ENCODE measurements at places on chromosomes 16 and 17. TPM values are rescaled to one million over a fixed set of nuclear protein-coding genes. Genes with fewer than 3 reads are reported as not detected.

ABCC3 gene
- 46.4 TPM for total RNA-seq

PDILT gene
- not detected for total RNA-seq

RNF135 gene
- 11.1 TPM for total RNA-seq

MYLK3 gene
- 4.6 TPM for total RNA-seq

SERPINF2 gene
- 41.1 TPM for total RNA-seq

KRT33A gene
- total RNA-seq, result not detected

PRSS53 gene
- total RNA-seq, result 2.2 TPM

PLEKHG4 gene
- total RNA-seq, result 26.9 TPM

FTSJ3 gene
- 29.2 TPM for total RNA-seq

RAB26 gene
- total RNA-seq, result 0.48 TPM

ODAD4 gene
- 16.7 TPM for total RNA-seq

KRT15 gene
- 51.7 TPM for total RNA-seq

TPSB2 gene
- total RNA-seq, result 0.46 TPM

- H3K36me3 ChIP-seq, result no peaks in the 10 kb centered on the region
- H3K4me1 ChIP-seq, result no peaks in the 10 kb centered on the region
- no peak for DNase-seq
- peak overlapping the region; percentile 83 for H3K27ac ChIP-seq
- no peaks in the 10 kb centered on the region for H3K27me3 ChIP-seq
- no peak overlapping the region for H3K4me3 ChIP-seq
Measured at GRCh38 chr16:11596572-11597226, 10.0 kb upstream of the LITAF start.

- DNase-seq, result no peak
- no peaks in the 10 kb centered on the region for H3K27me3 ChIP-seq
- H3K36me3 ChIP-seq, result peaks cover 3% of the 10 kb centered on the region
- H3K4me3 ChIP-seq, result no peak overlapping the region
- H3K27ac ChIP-seq, result no peak overlapping the region
- no peaks in the 10 kb centered on the region for H3K4me1 ChIP-seq
Measured at GRCh38 chr16:66116163-66117002, 250.1 kb upstream of the CDH5 start.

GRCh38 chr17:381941-382643 is 29.5 kb upstream of the RPH3AL start:
- no peak for DNase-seq
- H3K4me3 ChIP-seq, result no peak overlapping the region

DNA sequence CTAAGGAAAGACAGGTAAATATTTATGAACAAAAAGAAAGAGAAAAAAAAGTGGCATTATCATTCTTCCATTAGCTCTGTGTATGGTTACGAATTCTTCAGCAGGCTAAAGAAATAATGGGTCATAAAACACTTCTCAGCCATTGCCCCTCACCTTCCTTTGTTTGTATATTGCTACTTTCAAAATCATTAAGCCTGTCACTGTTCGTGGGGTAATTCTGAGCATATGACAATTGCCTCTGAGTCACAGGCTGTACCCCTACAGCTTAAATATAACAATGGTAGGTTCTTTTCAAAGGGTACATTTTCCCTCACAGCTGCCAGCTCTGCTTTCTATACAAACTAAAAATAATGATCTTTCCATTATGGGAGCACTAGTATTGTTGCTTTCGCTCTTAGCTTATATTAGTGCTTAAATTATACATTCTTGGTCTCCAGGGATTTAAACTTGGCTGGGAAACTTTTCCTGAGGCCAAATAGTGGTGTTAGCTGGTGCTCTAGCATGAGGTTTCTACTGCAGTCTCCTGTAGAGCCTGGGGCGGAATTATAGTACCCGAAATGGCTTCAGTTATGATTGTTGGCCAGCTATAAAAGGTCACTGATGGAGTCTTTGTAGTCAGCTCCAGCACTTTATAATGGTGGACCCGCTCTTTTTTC is 74.7 kb upstream of the CDH11 start:
- no peak overlapping the region for H3K4me3 ChIP-seq
- DNase-seq, result peak; percentile 26
- no peaks in the 10 kb centered on the region for H3K4me1 ChIP-seq
- no peaks in the 10 kb centered on the region for H3K27me3 ChIP-seq

DNA sequence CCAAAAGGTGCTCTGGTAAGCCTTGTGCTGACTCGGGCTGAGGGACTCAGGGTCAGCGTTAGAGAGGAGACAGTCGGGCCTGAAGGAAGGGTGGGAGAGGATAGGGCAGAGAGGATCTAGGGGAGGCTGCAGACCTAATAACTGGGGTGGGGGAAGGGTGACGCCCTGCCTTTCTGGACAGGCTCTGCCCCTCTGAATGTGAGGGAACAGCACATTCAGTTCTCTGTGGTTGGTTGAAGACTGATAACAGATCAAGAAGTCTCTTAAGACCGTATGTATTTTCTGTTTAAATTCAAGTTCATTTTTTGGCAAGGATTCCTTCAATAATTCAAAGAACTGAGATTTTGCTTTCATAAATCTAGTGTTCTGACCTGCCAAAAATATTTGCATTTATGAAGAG is 56.2 kb upstream of the TEKT3 start:
- peaks cover 2% of the 10 kb centered on the region for H3K4me1 ChIP-seq
- H3K36me3 ChIP-seq, result no peaks in the 10 kb centered on the region
- DNase-seq, result no peak
- H3K27ac ChIP-seq, result no peak overlapping the region
- no peak overlapping the region for H3K4me3 ChIP-seq

GRCh38 chr17:73324711-73325526 is 13.1 kb upstream of the CDC42EP4 start:
- H3K27ac ChIP-seq, result peak overlapping the region; percentile 11
- no peaks in the 10 kb centered on the region for H3K27me3 ChIP-seq
- peaks cover 31% of the 10 kb centered on the region for H3K4me1 ChIP-seq
- DNase-seq, result no peak
- H3K36me3 ChIP-seq, result no peaks in the 10 kb centered on the region

DNA sequence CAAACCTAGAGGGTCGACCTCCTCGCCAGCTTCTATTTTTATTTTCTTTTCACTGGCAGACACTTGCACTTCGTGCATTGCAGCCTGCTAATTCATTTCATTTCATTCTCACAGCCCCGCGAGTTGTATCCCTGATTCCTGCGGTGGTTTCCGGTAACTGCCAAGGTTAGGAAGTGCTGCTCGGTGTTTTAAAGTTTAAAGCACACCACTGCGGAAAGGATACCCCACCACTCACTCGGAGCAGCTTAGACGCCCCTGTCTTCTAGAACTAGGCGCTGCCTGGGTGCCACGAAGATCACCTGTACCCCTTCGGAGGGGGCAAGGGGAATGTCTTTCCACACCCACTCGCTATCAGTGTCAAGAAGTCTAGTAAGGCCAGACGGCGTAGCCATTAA is 509 bp downstream of the CNEP1R1 start:
- DNase-seq, result no peak
- H3K27me3 ChIP-seq, result no peaks in the 10 kb centered on the region
- peak overlapping the region; percentile 90 for H3K4me3 ChIP-seq
- H3K4me1 ChIP-seq, result peaks cover 3% of the 10 kb centered on the region

GRCh38 chr17:266219-266618 is 84.8 kb upstream of the DOC2B start:
- H3K27me3 ChIP-seq, result no peaks in the 10 kb centered on the region
- no peak for DNase-seq
- no peak overlapping the region for H3K4me3 ChIP-seq
- H3K36me3 ChIP-seq, result no peaks in the 10 kb centered on the region

DNA sequence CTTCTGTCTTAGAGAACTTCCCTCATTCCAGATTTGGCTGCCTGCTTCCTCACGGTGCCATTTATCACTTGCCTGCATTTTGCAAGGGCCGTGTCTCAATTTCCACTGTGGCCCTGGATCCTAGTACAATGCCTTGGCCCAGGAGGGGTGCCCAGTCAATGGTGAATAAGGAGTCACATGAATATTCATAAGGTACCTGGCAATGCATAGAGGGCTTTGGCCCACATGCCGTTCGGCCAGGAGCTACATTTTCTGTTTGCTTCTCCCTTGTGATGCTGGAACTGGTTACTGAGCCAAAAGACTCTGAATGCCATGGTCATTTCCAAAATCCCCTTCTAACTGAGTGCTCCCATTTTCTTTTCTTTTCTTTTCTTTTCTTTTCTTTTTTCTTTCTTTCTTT is 4.8 kb upstream of the PIRT start:
- no peak overlapping the region for H3K4me3 ChIP-seq
- no peaks in the 10 kb centered on the region for H3K36me3 ChIP-seq
- peaks cover 6% of the 10 kb centered on the region for H3K4me1 ChIP-seq
- DNase-seq, result no peak
- peaks cover 4% of the 10 kb centered on the region for H3K27me3 ChIP-seq

- H3K4me1 ChIP-seq, result no peaks in the 10 kb centered on the region
- H3K36me3 ChIP-seq, result no peaks in the 10 kb centered on the region
- no peak overlapping the region for H3K27ac ChIP-seq
- DNase-seq, result no peak
Measured at GRCh38 chr17:40936976-40937375, 470 bp downstream of the KRT23 start.

DNA sequence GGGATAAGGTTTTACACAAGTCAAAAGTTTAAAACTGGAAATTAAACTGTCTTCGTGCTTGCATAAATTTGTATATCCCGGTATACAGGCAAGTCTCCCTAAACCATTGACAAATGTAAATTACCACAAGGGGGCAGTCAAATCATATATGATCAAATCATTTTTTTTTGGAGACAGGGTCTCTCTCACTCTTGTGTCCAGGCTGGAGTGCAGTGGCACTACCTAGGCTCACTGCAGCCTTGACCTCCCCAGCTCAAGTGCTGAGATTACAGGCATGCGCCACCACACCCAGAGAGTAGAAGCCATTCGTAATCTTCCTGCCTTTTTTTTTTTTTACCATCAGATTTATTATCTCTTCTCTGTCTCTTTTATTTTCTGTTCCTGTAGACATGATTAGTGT is 18.5 kb downstream of the TOP2A start:
- peaks cover 16% of the 10 kb centered on the region for H3K36me3 ChIP-seq
- H3K27ac ChIP-seq, result no peak overlapping the region
- no peaks in the 10 kb centered on the region for H3K4me1 ChIP-seq
- H3K4me3 ChIP-seq, result no peak overlapping the region
- H3K27me3 ChIP-seq, result no peaks in the 10 kb centered on the region

GRCh38 chr17:76366247-76366646 is 12.5 kb upstream of the PRPSAP1 start:
- H3K4me3 ChIP-seq, result no peak overlapping the region
- H3K27me3 ChIP-seq, result no peaks in the 10 kb centered on the region
- no peak overlapping the region for H3K27ac ChIP-seq
- no peak for DNase-seq
- peaks cover 45% of the 10 kb centered on the region for H3K4me1 ChIP-seq

DNA sequence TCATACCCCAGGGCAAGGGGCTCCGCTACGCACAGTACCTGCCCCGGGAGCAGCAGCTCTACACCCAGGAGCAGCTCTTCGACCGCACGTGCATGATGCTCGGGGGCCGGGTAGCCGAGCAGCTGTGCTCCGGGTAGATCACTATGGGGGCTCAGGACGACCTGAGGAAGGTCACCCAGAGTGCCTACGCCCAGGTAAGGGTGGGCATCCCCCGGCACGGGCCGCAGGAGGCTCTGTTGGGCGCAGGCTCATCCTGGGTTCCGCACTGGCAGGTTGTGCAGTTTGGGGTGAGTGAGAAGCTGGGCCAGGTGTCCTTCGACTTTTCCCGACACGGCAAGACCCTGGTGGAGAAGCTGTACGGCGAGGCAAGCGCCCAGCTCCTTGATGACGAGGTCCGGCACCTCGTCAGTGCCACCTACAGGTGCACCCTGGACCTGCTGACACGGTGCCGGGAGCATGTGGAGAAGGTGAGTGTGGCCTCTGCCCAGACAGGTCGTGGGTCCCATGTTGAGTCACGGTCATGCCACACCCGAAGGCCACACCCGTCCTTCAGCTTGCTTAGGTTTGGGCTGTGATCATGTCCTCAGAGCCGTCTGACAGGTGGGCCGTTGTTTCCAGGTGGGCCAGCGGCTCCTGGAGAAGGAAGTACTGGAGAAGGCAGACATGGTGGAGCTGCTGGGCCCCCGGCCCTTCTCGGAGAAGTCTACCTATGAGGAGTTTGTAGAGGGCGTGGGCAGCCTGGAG is 19.3 kb downstream of the DBNDD1 start:
- H3K4me3 ChIP-seq, result no peak overlapping the region
- H3K27ac ChIP-seq, result no peak overlapping the region
- H3K27me3 ChIP-seq, result no peaks in the 10 kb centered on the region
- no peak for DNase-seq
- H3K36me3 ChIP-seq, result peaks cover 9% of the 10 kb centered on the region

- no peak overlapping the region for H3K4me3 ChIP-seq
- no peaks in the 10 kb centered on the region for H3K27me3 ChIP-seq
- H3K27ac ChIP-seq, result peak overlapping the region; percentile 85
- peak; percentile 82 for DNase-seq
- no peaks in the 10 kb centered on the region for H3K36me3 ChIP-seq
Measured at GRCh38 chr16:81491541-81492188, 47.1 kb downstream of the CMIP start.

- no peaks in the 10 kb centered on the region for H3K27me3 ChIP-seq
- no peak for DNase-seq
- no peak overlapping the region for H3K4me3 ChIP-seq
- H3K36me3 ChIP-seq, result no peaks in the 10 kb centered on the region
Measured at GRCh38 chr17:28020515-28020914, 22.0 kb upstream of the NLK start.

GRCh38 chr17:50797135-50797810 is 30.0 kb upstream of the ANKRD40CL start:
- no peak overlapping the region for H3K27ac ChIP-seq
- peak; percentile 40 for DNase-seq
- no peaks in the 10 kb centered on the region for H3K36me3 ChIP-seq
- no peaks in the 10 kb centered on the region for H3K27me3 ChIP-seq
- peaks cover 6% of the 10 kb centered on the region for H3K4me1 ChIP-seq

- DNase-seq, result no peak
- peaks cover 28% of the 10 kb centered on the region for H3K36me3 ChIP-seq
- no peaks in the 10 kb centered on the region for H3K4me1 ChIP-seq
- no peak overlapping the region for H3K27ac ChIP-seq
- H3K4me3 ChIP-seq, result no peak overlapping the region
Measured at GRCh38 chr16:69363281-69363717, 11.7 kb upstream of the TMED6 start.

GRCh38 chr16:85270374-85270773 is 158.1 kb upstream of the CIBAR2 start:
- no peaks in the 10 kb centered on the region for H3K27me3 ChIP-seq

DNA sequence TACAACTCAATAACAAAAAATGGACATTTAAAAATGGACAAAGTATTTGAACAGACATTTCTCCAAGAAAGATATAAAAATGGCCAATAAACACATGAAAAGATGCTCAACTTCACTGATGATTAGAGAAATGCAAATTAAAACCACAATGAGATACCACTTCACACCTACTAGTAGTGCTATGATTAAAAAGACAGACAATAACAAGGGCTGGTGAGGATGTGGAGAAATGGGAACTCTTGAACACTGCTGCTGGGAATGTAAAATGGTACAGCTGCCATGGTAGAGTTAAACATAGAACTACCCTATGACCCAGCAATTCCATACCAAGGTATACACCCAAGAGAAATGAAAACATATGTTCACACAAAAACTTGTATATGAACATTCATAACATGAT is 24.9 kb downstream of the CFAP97D1 start:
- H3K36me3 ChIP-seq, result peaks cover 7% of the 10 kb centered on the region
- no peak for DNase-seq
- H3K27ac ChIP-seq, result no peak overlapping the region
- no peaks in the 10 kb centered on the region for H3K4me1 ChIP-seq

GRCh38 chr17:78785663-78786057 is 3.6 kb upstream of the CYTH1 start:
- H3K4me1 ChIP-seq, result no peaks in the 10 kb centered on the region
- H3K4me3 ChIP-seq, result no peak overlapping the region
- H3K27ac ChIP-seq, result no peak overlapping the region
- DNase-seq, result no peak

GRCh38 chr17:34398990-34399389 is 36.0 kb upstream of the CCL1 start:
- no peaks in the 10 kb centered on the region for H3K4me1 ChIP-seq
- DNase-seq, result no peak
- H3K27me3 ChIP-seq, result no peaks in the 10 kb centered on the region
- no peak overlapping the region for H3K27ac ChIP-seq
- H3K4me3 ChIP-seq, result no peak overlapping the region

All from lung (tissue), 17 donors.